ENCODE measurements at places on chromosomes 7 and 10.

- no peak for DNase-seq
Observed at GRCh38 chr7:155363852-155364600, 66.3 kb downstream of the INSIG1 start.

DNA sequence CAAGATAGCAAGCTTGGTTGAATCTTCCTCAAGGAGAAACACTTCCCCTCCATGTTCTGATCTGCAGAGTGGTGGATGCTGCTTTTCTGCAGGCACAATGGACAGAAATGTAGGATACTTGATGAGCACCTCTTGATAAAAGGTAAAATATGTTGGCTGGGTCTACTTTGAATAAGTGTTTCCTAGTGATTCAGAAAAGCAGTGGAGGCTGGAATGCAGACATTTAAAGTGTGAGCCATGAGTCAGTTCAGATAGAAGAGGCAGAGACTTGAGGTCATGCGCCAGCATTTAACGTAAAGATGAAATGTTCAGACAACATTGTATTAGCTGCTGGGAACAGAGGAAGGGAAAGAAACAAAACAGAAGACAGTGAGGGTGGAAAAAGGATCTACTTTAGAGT, 403.1 kb downstream of the ADRA2A start:
- no peak for DNase-seq

DNA sequence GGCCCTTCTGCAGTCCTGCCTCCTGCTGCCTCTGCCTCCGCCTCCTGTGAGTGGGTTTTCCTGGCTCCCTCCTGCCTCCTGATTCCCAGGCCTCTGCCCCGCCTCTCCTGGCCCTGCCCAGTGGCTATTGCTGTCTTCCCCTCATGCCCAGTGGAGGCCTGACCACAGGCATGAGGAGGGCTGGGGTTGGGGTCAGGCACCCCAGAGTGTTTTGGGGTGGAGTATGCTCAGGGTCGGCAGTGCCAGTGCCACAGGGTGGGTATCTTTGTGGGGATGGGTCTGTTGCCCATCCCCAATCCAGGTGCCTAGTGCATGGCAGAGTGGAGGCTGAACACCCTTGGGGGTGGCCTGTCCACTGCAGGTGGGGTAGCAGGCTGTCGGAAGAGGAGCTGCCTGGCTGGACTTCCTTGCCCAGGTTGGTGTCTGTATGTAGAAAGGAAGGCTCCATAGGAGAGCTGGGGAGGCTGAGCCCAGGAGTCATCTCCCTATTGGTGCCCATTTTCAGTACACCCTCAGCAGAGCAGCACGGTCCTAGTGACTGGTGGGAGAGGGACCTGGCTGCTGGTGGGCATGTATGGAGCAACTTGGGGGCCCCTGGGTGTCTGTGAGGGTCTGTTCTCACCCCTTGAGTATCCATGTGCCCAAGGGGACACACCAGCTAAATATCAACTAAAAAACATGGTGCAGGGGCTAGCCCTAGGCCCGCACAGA, 62.2 kb downstream of the ARHGAP22 start:
- DNase-seq, result no peak

- no peak for DNase-seq
Observed at GRCh38 chr10:37948210-37948609, 28.2 kb downstream of the ZNF25 start.

- peak; percentile 30 for DNase-seq
Observed at GRCh38 chr7:29123626-29124190, 22.6 kb downstream of the CPVL start.

GRCh38 chr10:47055386-47056246, 144.4 kb downstream of the PTPN20 start:
- no peak for DNase-seq

DNA sequence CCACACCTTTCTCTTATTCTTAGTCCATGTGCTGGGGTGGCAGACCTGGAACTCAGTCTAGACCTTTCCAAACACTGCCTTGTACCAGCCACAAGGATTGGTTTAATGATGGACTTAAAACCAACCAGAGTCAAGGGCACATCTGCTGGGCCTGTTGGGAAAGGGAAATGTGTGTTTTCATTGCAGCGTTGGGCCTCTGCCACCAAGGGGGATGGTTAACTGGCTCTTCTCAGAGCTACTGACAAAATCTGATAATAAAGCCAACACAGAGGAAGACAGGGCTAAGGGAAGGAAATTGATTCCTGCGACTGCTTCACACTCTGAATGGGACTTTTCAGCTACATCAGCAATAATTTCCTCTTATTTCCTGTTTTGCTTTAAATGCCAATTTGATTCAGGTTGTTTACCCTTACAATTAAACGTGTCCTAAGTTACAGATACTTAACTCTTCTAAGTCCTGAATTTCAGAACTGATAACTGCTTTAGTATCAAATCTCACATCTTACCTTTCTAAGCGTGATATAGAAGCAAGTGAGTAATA, 68.4 kb upstream of the MALRD1 start:
- DNase-seq, result peak; percentile 39

GRCh38 chr10:113801569-113801968, 50.1 kb downstream of the PLEKHS1 start:
- DNase-seq, result no peak

DNA sequence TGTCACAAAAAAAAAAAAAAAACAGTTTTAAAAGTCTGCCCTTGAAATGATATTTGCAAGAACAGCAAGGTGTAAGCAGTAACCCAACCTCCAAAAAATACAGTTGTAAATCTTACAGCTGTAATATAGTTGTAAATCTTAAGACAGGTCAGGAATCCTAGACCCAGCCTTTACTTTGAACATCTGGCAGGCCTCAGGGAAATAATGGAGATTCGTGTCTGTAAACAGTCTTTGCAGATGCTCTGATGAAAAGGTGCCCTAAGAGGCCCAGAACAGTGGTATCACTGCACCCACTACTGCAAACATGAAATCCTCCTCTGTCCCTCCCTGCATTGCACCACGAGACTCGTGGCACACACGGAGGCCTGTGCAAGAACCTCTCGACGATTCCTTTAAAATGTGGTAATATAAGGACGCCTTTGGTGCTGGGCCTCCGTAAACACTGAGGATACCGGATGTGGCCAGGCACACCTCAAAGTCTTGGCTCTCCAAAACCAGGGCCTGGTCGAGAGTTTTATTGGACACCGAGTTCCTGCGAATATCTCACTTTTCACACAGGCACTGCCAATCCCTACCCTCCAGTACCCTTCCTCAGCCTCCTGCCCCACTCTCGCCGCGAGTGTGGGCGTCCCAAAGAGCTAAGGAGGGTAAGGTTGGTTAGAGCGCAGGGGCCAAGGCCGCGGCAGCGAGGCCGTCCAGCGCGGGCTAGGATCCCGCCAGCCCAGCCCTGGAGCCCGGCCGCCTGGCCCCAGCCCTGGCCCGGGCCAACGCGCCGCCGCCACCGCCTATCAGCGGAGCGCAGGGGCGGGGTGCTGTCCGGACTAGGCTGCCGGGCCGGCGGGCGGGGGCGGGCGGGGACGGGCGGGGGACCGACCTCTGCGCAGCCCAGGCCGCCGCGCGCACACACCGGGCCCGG, at the start of gene REEP3:
Gene REEP3, plus strand, starts transcription at position 902 of the 916 bp plus-strand sequence. CDS start 145 bp downstream, outside the sequence.
- peak; percentile 90 for DNase-seq

Measured in OCI-M1 (cell line).